ENCODE measurements at places on chromosomes 13 and 19.

GRCh38 chr13:37418490-37418889 is 180.1 kb downstream of the POSTN start:
- peak; percentile 61 for DNase-seq

GRCh38 chr13:78410847-78411246 is 192.5 kb downstream of the POU4F1 start:
- no peak for DNase-seq

DNA sequence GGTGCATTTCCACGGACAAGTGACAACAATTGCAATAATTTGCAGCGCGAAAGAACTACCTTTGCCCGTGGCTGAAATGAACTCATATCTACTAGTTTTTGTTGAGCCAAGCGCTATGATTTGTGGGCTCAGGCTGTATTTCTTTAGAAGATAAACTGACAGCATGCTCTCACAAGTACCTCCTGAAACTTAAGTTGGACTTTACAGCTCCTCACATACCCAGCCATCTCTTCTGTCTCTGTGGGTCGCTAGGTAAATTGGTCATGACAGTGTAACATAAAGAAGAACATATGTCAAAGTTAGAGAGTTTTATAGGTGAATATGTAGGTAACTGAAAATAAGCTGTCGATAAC is 839 bp downstream of the COG6 start:
- peak; percentile 6 for DNase-seq

GRCh38 chr13:113907635-113908617 is 44.0 kb upstream of the GAS6 start:
- peak; percentile 25 for DNase-seq

DNA sequence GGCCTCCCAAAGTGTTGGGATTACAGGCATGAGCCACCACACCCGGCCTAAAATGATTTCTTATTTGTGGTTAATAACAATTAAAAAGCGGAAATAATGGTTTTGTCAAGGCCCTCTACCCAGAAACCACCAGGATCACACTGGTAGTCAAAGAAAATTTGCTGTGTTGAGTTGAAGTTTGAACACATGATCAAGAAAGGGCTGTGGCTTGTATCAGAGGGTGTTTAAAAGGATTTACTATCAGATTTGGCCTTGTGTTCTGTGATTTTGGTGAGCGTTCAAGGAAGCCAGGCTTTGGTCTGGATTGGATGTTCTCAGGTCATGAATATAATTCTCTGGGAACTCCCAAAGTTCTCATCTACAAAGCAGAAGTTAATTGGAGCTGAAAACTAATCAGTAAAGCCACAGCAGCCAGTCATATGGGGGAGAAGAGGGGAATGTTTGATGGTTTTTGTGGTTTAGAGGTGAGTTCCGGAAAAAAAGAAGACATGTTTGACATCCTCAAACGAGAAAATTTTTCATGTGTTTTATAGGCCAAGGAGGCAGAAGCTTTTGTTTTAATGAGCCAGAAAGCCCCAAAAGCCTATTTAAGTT is 10.6 kb upstream of the ZNF556 start:
- no peak for DNase-seq

- no peak for DNase-seq
Observed at GRCh38 chr19:3333662-3334061, 32.7 kb upstream of the NFIC start.

- peak; percentile 25 for DNase-seq
Observed at GRCh38 chr19:6663236-6664201, 6.4 kb downstream of the TNFSF14 start.

DNA sequence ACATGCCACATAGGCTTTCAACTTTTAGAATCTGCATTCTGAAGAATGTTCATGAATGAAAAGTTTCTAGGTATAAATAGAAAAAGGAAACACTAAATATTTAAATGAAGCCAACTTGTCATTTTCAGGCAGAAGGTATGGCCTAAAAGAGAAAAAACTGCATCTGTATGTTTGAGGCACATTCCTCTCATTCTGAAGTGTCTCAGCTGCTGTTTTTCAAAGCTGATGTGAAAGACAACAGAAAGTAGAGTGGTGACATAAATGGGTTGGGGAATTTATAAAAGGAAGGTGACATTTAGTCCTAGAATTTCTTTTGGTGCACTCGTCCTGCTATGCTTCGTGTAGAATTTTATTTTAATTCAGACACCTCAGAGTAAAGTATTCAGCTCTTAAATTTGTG is 539.6 kb upstream of the SLITRK5 start:
- DNase-seq = no peak

GRCh38 chr13:46296115-46296822 is 84.5 kb downstream of the LRRC63 start:
- peak; percentile 40 for DNase-seq

DNA sequence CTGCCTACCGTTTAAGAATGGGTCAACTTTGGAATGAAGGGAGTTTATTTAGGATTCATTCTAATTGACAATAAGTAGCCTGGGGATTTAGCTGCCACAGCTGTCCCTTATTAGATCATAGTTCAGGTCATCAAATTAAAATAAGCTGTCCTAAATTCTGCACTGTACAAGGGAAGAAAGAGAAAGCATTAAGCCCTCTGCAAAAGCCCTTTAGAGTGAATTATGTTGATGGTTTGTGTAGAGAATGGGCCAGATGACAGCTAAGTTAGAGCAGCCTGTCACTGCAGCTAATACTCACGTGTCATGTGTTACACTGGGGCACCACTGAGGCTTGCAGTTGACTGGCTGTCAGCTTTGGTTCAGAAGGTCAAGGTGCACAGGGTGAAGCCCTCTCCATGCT is 737.1 kb upstream of the SLC10A2 start:
- no peak for DNase-seq

DNA sequence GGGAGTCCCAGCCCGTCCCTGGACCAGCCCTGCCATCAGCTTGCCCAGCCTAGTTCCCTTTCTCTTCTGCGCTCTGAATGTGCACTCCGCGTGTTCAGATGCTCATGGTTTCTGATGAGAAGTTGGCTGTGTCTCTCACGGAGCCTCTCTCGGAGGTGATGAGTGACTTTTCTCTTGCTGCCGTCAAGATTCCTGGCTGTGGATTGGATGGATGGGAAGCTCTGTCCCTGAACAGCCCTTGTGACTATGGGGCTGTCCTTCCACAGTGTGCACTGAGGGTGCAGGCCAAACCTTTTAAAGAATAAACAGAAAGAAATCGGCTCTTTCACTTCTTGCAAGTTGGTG is 24.4 kb downstream of the WTIP start:
- no peak for DNase-seq

DNA sequence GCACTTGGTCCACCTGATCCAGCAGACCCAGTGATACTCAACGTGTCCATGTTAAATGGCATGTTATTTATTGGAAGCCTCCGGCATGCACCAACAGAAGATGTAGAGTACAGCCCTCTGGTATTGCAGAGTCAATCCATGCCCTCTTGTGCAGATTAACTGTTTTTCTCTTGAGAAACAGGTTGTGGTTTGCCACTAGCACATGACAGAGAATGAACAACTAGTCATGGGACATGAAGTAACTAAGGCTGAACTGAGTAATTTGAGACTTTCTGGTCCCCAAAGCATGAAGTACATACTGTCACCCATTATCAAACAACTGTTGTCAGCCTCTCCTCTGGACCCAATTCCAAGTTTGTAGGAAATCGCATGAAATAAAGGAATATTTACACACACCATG is 3.2 kb downstream of the ZNF562 start:
- no peak for DNase-seq

- no peak for DNase-seq
Observed at GRCh38 chr13:90800082-90800746, 547.3 kb upstream of the MIR17HG start.

- DNase-seq = peak; percentile 39
Observed at GRCh38 chr19:18833849-18834643, 2.3 kb downstream of the UPF1 start.

GRCh38 chr13:88068975-88069374 is 397.8 kb downstream of the SLITRK5 start:
- DNase-seq = peak; percentile 25

GRCh38 chr13:61286148-61286745 is 129.4 kb downstream of the PCDH20 start:
- peak; percentile 21 for DNase-seq

GRCh38 chr13:113349050-113349449 is 14.9 kb downstream of the GRTP1 start:
- DNase-seq = no peak

DNA sequence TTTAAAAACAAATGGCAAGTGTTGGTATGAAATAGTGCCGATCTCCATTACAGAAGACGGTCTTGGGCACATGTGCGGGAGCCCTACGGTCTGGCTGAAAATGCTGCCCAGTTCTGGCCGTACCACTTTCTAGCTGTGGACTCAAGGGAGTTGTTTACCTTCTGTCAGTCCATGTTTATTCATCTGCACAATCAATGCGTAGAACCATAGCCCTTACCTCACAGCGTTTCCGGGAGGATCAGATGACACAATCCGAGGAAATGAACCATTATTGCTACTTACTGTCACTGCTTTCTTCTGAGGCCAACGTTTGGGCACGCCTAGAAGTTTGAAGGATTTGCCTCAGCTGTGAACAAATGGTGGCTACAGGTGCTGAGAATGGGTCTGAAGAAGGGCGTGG is 31.2 kb downstream of the GADD45B start:
- DNase-seq = peak; percentile 88

DNA sequence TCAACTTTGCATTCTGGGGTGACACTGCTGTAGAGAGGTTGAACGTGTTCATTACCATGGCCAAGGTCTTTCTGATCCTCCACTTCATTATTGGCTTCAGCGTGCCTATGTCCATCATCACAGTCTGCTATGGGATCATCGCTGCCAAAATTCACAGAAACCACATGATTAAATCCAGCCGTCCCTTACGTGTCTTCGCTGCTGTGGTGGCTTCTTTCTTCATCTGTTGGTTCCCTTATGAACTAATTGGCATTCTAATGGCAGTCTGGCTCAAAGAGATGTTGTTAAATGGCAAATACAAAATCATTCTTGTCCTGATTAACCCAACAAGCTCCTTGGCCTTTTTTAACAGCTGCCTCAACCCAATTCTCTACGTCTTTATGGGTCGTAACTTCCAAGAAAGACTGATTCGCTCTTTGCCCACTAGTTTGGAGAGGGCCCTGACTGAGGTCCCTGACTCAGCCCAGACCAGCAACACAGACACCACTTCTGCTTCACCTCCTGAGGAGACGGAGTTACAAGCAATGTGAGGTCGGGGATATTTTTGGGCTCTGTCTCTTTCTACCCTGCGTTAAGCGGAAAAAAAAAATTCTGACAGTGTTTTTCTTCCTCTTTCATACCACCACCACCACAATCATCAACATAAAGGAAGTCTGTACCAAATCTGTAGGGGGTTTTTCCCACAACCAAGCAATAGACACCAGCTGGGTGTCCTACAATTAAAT is 29.5 kb downstream of the FPR3 start:
- DNase-seq = no peak

DNA sequence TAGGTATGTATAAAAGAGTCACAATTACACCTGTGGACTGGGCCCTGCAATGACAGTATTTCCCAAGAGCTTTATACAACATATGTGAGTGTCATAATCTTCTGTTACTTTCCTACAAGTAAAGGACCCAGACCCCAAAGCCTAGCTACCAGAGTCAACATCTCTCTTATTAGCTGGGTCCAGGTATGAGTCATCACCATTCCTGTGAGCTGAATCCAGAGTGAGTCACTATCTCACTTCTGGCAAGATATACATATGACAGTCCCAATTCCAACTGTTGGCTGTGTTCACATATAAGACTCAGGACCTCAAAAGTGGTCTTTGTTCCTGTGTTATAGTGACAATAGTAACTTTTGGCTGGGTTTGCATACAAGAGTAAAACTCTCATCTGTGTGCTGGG is 46.7 kb downstream of the ZNF729 start:
- DNase-seq = peak; percentile 7

DNA sequence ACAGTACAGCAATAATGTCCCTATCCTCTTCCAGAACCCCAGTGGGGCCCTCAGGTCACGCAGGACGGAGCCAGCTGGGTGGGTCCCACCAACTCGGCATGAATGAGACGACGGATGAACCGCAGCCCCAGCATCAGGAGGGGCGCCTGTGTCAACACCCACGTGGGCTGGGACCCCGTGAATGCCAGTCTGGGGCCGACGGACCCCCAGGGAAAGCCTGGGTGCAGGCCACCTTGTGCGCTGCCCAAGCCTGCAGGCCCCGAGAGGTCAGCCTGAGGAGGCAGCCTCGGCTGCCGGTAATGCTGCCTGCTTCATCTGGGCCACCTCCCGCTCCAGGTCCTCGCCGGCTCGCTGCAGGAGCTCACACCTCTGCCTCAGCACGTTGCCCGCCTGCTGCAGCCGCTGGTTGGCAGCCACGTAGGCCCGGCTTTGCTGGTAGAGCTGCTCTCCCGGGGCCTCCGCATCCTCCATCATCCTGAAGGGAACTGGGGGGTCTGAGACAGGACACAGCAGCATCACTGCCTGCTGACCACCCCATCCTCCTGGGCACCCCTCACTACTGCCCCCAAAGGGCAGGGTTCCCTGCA is 4.2 kb downstream of the C19orf25 start:
- DNase-seq = no peak

DNA sequence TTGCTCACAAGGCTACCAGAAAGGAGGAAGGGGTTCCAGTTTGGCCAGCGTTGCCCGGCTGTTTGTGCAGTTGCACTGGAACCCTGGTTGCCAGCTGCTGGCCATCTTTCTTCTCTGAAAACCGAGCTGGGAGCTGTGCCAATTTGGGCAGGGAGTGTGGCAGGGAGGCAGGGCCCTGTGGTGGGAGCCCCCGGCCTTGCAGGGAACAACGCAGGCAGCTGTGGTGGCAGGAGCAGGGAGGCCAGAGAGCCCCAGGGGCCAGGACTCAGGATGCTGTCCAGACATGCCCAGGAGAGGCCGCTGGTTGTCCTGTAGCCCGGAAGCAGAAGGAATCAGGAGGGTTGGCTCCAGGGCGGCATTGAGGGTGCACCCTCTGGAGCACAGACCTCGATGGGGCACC is 4.8 kb downstream of the KMT5C start:
- peak; percentile 63 for DNase-seq

DNA sequence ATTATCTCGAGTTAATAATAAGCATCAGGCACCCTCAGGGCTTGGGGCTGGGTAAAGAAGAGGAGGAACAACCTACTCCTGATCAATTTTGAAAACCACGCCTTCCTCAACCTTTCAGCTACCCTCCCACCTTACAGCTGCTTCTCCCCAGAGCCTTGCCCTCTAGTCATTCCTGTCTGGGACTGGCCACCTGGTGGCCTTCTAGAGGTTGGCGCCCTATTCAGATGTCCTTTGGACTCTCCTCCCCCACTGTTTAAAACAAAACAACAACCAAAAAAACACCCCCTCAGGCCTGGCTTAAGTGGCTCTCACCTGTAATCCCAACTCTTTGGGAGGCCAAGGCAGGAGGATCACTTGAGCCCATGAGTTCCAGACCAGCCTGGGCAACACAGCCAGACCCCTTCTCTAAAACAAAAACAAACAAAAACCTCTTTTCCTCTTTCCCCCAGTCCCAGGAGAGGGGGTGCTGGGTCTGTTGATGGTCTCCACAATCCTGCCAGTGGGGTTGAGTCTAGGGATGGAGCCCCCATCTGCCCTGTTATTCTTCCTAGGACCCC is 62.3 kb downstream of the CCDC70 start:
- DNase-seq = no peak
